Sigmoid colon (tissue), 7 donors: ENCODE measurements at places on chromosomes 7 and 10.

GRCh38 chr7:127888411-127888810 is 142.8 kb downstream of the LRRC4 start:
- DNase-seq = no peak

DNA sequence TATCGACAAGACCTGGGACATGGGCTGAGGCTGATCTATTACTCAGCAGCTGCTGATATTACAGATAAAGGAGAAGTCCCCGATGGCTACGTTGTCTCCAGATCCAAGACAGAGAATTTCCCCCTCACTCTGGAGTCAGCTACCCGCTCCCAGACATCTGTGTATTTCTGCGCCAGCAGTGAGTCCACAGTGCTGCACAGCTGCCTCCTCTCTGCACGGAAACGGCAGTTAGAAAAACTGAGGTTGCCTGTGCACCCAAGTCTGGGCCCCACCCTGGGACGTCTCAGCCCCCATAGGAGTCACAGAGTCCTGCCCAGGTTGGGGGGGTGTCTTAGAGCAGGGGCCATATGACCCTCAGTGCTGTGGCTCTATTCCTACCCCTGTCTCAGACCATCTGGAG is 167.4 kb upstream of the PRSS58 start:
- no peak for DNase-seq

DNA sequence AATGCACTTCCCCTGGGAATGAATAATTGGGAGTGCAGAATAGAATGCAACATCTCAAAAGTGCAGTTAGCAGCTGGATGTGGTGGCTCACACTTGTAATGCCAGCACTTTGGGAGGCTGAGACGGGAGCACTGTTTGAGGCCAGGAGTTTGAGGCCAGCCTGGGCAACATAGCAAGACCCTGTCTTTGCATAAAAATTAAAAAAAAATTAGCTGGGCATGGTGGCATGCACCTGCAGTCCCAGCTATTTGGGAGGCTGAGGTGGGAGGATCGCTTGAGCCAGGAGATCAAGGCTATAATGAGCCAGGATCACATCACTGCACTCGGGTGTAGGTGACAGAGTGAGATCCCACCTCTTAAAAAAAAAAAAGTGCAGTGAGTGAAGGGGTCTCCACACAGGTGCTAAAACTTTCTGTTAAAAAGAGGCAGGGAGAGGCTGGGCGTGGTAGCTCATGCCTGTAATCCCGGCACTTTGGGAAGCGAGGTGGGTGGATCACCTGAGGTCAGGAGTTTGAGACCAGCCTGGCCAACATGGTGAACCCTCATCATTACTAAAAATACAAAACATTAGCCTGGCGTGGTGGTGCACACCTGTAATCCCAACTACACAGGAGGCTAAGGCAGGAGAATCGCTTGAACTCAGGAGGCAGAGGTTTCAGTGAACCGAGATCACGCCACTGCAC is 13.5 kb upstream of the ZMIZ1 start:
- peak; percentile 21 for DNase-seq

DNA sequence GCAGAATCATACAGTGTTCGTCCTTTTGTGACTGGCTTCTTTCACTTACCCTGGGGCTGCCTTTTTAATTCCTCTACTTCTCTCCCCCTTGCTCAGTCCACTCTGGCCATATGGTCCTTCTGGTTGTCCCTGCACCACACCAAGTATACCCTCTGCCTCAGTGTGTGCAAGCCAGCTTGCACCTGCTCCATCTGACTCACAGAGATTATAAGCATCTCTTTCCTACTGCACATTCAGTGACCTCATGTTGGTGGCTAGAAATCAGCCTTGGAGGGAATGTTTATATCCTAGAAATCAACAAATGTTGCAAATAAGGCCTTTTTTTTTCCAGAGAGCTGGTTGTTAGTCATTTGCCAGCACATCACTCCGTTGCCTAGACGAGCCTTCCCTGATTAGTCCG is 67.5 kb upstream of the C10orf90 start:
- no peak for DNase-seq

- DNase-seq = no peak
These were observed 150.9 kb upstream of the FOXK1 start for GRCh38 chr7:4531236-4531635.

GRCh38 chr10:84683550-84683949 is 355.2 kb downstream of the CCSER2 start:
- DNase-seq = no peak

DNA sequence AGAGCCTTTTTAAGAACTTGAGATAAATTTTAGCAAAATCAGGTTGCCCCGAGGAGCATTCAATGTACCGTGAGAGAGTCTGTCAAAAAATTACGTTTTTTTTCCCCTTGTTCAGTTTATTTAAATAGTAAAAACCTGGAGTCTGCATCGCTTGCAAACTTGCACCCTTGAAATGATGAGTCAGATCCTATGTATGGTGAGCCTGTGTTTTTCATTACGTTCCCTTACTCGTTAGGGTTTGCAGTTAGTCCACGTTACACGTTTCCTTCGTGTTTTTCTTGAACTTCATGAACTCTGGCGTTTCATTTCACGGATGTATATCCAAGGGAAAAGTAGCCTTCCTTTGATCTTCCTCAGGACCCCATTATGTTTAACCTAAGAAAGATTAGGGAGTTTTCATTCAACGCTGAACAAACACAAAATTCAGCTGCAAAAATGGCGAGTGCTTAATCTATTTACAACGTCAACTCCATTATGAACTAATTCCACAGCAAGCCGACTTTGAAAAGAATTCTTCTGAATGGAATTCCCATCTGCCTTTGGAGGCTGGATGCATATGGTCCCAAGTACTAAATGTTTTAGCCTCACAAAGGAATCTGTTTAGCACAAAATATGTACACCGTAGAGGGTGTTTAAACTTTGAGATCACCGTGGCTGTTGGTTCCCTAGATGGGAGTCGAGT is 182.4 kb downstream of the MYOF start:
- DNase-seq = no peak

- DNase-seq = no peak
These were observed 18.6 kb downstream of the OCM2 start for GRCh38 chr7:97971120-97971989.

- DNase-seq = no peak
These were observed 67.1 kb upstream of the AGBL3 start for GRCh38 chr7:134919240-134919641.

GRCh38 chr10:103280031-103280430 is 3.1 kb downstream of the INA start:
- DNase-seq = no peak

- no peak for DNase-seq
These were observed 162.9 kb downstream of the BAMBI start for GRCh38 chr10:28840202-28840601.

DNA sequence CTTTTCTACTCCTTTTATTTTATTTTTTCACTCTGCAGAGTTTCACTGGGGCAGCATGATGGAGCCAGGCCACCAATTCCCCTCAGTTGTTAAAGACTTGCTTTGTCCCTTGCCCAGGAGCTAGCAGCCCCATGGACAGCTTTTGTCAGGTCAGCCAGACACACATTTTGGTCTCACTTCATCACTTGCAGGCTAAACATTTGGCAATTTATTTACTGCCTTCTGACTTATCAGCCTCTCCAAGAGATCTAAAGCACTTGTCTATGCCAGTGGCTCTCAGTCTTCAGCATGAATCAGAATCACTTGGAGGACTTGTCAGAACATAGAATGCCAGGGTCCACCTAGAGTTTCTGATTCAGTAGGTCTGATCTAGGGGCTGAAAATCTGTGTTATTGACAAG is 66.4 kb upstream of the GDF10 start:
- no peak for DNase-seq

GRCh38 chr10:102644066-102644645 is at the start of gene TRIM8:
Gene TRIM8 (plus strand): TSS chr10:102644479. CDS start chr10:102644618, 139 bp downstream.
- no peak for DNase-seq

- DNase-seq = peak; percentile 24
These were observed 567.8 kb upstream of the NRG3 start for GRCh38 chr10:81306971-81307782.

GRCh38 chr10:75111365-75111906 is at the start of gene SAMD8:
Gene SAMD8 (plus strand): TSS chr10:75111656. CDS start chr10:75150529, 38,873 bp downstream.
- peak; percentile 99 for DNase-seq

GRCh38 chr10:14569274-14570060 is 205.2 kb downstream of the FAM107B start:
- no peak for DNase-seq

- DNase-seq = no peak
These were observed 18.8 kb downstream of the EZH2 start for GRCh38 chr7:148865283-148865682.

GRCh38 chr7:123649964-123650363 is 5.7 kb upstream of the LMOD2 start:
- DNase-seq = no peak

DNA sequence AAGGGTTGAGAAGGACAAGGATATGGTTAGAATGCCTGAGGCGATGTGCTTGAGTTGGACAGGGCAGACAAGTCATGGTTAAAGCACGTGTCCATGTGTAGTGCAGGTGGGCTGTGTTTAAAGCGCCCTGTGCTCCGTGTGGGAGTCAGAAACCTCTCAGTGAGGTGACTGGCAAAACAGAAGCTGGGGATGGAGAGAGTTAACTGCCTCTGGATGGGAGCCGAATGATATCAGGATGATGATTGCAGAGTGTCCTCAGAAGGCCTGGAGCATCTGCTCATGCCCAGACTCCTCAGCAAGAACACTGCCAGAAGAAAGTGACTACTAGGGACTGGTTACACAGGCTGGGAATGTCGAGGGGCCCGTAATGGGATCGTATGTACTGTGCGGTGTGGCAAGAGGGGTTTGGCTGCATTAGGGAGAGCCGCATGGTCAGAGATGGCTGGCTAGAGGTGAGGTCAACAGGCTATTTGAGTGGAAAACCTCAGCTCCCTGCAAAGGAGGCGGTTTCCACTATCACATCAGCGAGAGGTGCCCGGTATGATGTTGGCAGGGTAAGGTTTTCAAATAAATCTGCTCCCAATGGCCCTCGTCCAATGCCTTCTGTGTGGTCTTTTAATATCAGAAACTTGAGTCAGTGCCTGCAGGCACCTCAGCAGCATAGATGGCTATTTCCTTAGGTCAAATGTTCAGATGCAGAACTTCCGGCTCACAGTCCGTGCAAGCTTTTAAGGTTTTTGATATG is 26.1 kb upstream of the MRC1 start:
- no peak for DNase-seq

DNA sequence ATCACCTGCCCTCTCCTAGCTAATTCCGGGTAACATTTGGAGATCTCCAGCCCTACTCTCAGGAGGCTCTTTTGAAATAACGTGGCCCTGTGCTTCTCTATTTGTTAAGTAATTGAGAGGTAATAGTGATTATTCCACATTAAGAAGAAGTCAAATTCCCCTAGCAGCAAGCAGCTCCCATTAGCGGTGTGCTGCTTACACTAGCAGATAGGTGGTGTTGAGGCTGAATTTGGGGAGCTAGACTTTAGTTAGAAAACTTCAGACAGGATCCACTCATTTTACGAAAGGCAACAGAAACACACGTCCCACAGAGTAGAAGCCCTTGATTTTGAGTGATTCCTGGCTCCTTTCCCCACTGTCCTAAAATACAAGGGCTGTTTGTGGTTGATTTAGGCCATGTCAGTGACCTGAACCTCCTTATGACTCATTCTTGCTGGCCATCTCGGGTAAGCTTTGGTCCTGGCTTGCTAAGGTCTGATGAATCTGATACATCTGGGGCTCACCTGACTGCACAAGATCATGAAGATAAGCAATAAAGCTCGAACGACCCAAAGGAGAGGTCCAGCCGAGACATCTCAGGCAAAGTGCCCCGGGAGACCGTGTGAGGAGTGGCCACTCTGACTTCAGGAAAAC is 77.2 kb downstream of the FAM204A start:
- no peak for DNase-seq

DNA sequence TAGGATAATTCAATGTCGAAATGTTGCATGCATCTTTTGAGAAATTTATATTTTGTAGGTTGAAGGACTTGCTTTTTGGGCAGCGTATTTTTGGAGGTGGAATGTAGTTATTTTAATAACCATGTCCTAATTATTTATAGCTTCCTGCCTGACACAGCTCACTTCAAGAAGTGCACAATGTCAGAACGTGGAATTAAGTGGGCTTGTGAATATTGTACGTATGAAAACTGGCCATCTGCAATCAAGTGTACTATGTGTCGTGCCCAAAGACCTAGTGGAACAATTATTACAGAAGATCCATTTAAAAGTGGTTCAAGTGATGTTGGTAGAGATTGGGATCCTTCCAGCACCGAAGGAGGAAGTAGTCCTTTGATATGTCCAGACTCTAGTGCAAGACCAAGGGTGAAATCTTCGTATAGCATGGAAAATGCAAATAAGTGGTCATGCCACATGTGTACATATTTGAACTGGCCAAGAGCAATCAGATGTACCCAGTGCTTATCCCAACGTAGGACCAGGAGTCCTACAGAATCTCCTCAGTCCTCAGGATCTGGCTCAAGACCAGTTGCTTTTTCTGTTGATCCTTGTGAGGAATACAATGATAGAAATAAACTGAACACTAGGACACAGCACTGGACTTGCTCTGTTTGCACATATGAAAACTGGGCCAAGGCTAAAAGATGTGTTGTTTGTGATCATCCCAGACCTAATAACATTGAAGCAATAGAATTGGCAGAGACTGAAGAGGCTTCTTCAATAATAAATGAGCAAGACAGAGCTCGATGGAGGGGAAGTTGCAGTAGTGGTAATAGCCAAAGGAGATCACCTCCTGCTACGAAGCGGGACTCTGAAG is 620 bp downstream of the ZRANB1 start:
- DNase-seq = no peak

GRCh38 chr7:139382439-139382838 is 22.7 kb downstream of the LUC7L2 start:
- no peak for DNase-seq

GRCh38 chr7:154651501-154651900 is 351.4 kb downstream of the PAXIP1 start:
- DNase-seq = no peak

DNA sequence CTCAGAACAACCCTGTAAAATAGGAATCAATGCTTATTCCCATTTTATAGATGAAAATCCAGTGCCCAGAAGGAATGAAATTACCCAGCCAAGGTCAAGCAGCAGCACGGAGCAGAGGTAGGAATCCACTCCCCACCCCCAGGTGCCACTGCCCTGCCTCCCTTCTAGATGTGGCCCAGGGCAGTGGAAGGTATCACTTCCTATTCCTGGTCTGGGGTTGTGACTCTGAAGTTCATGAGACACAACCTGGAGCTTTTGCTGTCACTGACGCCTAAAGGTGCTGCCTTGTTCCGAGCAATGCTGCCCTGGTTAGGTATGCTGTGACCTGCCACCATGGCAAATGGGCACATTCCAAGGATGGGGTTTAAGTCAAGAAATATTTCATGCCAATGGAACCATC is 53.6 kb downstream of the PIK3AP1 start:
- DNase-seq = no peak

GRCh38 chr7:130988443-130988842 is 254.4 kb upstream of the KLF14 start:
- DNase-seq = no peak

- no peak for DNase-seq
These were observed 146.9 kb downstream of the SND1 start for GRCh38 chr7:127798769-127799372.

GRCh38 chr10:27861781-27862180 is 116.2 kb upstream of the MKX start:
- DNase-seq = no peak

GRCh38 chr10:113368666-113369364 is 184.0 kb upstream of the HABP2 start:
- no peak for DNase-seq

GRCh38 chr10:8513155-8514147 is 459.0 kb downstream of the GATA3 start:
- no peak for DNase-seq
